IPS DF 19.7 (cell line): ENCODE measurements at places on chromosomes 3 and 15.

DNA sequence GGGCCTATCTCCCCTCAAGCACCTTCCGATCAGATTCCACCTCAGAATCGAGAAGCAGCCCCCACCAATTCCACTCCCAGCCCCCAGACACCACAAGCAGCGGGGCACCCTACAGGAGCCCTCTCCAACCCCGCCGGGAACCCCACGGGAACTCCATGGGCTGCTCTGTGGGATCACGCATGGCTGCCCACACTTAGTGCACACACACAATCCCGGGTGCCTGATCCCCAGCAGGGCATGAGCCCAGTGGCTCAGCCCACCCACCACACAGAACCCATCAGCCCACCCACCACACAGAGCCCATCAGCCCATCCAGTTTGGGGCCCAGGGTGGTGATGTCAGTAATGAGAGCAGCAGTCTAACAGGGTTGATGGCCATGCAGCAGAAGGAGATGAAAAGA, 141.6 kb upstream of the LINGO1 start:
- DNase-seq, result no peak

DNA sequence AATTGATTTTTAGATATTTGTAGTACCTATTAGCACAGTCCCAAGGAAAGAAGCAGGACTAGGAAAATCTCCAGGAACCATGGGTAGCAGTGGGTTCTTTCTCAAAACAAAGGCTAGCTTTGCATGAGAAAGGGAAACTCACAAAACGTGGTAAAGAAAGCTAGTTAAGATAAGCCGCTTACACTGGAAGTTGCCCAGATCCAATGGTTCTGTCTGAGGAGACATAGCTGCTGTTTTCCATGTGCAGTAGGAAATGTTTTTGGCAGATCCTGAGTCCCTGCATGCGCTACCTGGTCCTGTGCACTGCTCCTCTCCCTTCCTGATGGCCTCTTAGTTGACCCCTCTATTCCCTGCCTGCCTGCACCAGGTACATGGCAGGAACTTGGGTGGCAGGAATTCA, 60.4 kb downstream of the TFG start:
- DNase-seq, result peak; percentile 9

GRCh38 chr15:82830427-82831173, 21.2 kb downstream of the WHAMM start:
- no peak for DNase-seq

- DNase-seq, result no peak
These were observed 124.3 kb upstream of the RGMA start for GRCh38 chr15:93213281-93213680.

- DNase-seq, result no peak
These were observed 37.5 kb downstream of the SLC6A20 start for GRCh38 chr3:45758871-45759270.

- no peak for DNase-seq
These were observed 25.1 kb upstream of the CPNE9 start for GRCh38 chr3:9678493-9678892.

GRCh38 chr15:65571971-65572370, 39.0 kb downstream of the INTS14 start:
- DNase-seq, result no peak

DNA sequence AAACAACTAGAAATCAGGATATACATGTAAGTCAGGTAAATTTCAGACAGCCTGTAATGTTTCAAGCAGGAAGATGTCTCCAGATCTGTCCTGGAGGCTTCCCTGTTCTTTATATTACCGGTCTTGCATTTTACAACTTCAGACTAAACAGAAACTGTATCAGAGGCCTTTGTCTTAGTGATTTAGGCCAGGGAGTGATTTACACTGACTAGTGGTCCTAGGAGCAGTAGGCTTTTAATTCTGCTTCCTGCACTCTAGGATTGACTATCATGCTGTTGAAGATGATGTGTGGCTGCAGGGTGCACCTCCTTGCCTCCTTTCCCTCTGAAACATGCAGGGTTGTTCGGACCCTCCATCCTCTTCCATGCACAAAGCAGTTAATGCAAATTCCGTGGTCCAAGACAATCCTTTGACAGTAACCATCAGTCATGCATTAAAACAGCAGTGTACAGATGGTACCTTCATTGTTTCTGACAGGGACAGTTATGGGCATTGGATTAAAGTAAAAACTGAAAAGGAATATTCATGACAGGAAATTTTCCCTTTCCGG, 27.6 kb downstream of the CHRNA7 start:
- no peak for DNase-seq

DNA sequence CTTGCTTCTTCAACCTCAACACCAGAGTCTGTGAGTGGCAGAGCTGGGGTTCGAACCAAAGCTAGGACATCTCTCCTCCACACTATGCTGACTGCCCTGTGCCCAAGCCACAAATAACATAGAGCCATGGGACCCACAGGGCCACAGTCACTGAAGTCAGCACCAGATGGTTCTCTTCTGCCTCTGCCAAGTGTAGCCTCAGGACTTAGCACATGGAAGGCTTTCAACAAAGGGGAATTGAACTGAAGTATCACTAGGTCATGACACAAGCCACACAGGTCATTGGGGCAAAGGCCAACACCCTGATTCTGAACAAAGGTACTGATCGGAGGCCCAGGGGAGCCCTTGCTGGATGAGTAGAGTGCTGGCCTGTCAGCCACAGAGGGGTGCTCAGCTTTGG, 83.6 kb downstream of the BDH1 start:
- no peak for DNase-seq
